ENCODE measurements at places on chromosomes 13 and 19.
A peak's percentile ranks its signal among the peaks of the same experiment; 100 is the strongest.

DNA sequence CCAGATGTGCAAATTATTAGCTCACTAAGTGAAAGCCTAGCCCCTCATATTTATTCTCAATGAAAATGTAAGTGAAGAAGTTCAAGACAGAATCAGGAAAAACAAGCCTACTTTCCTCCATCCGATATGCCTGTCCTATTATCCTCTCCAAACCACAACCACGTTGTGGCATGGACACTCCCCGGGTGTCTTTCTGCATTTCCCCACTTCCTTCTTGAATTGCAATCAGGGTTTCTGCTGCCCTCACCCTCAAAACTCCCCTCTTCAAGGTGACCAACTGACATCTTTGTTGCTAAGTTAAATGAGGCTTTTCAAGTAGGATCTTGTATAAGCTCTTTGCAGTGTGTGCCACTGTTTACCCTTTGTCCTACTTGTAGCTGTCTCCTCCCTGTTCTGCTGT is 11.8 kb downstream of the SLC25A30 start:
- no peak overlapping the region for H3K27ac ChIP-seq
- no peaks in the 10 kb centered on the region for H3K4me1 ChIP-seq

- DNase-seq = no peak
- H3K27me3 ChIP-seq = no peaks in the 10 kb centered on the region
- H3K4me3 ChIP-seq = no peak overlapping the region
- peaks cover 34% of the 10 kb centered on the region for H3K4me1 ChIP-seq
These were observed 213.1 kb downstream of the UQCRFS1 start for GRCh38 chr19:28999724-29000433.

- no peak overlapping the region for H3K4me3 ChIP-seq
These were observed 668 bp downstream of the ZFR2 start for GRCh38 chr19:3867971-3868769.

DNA sequence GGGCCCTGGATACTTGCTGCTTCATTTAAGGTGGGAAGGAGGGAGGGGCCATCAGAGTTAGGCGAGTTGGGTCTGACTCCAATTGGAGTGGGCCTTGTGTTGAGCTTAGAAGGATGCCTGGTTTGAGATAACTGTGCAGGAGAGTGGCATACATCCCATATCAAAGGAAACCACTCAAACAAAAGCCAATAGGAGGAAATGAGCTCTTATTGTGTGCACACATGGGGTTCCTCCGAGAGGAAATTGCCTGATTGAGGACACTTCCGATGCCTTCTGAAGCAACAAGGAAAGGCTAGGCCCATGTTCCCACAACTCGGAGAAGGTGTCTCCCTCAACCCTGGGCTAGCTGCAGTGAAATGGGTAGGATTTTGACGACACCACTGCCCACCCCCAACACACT is 19.6 kb downstream of the MBNL2 start:
- H3K4me3 ChIP-seq = no peak overlapping the region
- peak overlapping the region; percentile 72 for H3K27ac ChIP-seq
- H3K4me1 ChIP-seq = peaks cover 77% of the 10 kb centered on the region
- no peaks in the 10 kb centered on the region for H3K36me3 ChIP-seq
- no peaks in the 10 kb centered on the region for H3K27me3 ChIP-seq
- no peak for DNase-seq

- no peak for DNase-seq
- peaks cover 62% of the 10 kb centered on the region for H3K4me1 ChIP-seq
- no peaks in the 10 kb centered on the region for H3K27me3 ChIP-seq
- no peaks in the 10 kb centered on the region for H3K36me3 ChIP-seq
- peak overlapping the region; percentile 98 for H3K4me3 ChIP-seq
- peak overlapping the region; percentile 71 for H3K27ac ChIP-seq
These were observed 927 bp downstream of the CHAMP1 start for GRCh38 chr13:114315074-114315785.

Measured in vagina (tissue), 2 donors.